ENCODE measurements at places on chromosomes 1 and 21.

DNA sequence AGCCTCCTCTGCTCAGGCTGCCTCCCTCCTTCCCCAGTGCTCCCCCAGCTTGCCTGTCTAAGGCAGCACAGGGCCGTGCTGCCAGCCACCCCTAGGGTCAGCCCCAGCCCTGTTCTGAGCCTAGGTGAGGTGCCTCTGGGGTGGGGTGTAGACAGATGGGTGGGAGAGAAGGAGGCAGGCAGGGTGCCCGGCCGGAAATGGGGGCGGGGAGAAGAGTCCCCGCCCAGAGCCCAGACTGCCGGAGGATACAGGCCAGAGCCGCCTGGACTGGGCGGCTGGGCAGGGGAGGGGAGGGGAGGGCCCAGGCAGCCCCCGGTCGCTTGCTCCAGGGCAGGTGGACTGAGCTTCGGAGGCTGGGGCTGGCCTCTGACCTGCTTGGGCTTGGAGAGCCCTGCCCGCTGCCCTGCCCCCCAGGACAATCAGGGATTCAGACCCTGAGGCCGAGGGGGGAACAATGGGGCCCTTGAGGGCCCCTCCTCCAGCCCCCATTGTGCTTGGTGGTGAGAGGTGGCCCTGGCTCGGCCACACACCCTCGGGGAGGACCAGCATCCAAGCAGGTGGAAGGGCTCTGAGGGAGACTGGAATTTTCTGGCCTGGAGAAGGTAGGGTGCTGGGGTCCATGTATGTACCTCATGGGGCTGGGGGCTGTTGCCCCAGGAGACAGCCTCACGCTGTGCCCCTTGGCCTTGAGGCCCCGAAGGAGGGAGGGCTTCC is at the start of gene GJC2:
Gene GJC2, plus strand, starts transcription at position 525 of the 714 bp plus-strand sequence. CDS start 7,829 bp downstream, outside the sequence.
- DNase-seq, result no peak

GRCh38 chr1:53617851-53618499 is 121.0 kb downstream of the GLIS1 start:
- DNase-seq, result no peak

GRCh38 chr1:201406831-201407406 is 7.8 kb upstream of the LAD1 start:
- DNase-seq, result no peak

- DNase-seq, result no peak
Measured at GRCh38 chr1:213986020-213986924, 1.5 kb upstream of the PROX1 start.

DNA sequence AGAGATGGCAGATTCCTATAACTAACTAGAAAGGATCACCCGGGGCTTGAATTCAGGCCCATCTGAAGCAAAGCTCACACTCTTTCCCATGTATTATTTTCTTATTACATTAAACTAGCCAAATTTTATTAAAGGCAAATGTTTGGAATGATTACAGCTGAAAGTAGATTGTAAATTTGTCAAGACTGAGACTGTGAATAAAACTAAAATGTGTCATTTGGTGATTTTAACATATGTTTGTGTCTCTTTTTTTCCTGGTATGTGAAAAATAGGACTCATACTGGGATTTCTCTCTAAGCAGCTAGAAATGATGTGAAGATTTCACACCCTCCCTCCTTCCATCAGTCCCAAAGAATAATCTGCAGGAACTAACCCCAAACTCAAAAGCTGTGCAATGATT is 19.1 kb upstream of the KIAA0040 start:
- DNase-seq, result no peak

DNA sequence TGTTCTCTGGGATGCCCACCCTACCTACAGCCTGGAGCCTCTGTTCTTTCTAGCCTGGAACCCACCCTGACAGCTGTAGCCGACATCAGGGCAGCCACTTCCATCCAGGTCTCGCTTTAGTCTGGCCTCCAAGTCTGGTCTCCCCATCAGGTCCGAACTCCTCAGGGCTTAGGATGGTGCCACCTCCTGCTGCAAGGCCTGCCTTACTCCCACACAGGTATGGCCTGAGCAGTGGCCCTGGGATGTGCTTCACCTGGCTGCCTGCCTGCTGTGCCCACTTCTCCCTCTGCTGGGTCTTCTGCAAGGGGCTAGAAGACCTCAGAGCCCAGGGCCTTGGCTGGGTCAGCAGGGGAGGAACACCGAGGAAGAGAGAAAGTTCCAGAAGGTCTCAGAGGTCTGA is 35.7 kb upstream of the MAGOH start:
- DNase-seq, result no peak

- DNase-seq, result no peak
Measured at GRCh38 chr1:174090471-174090870, 68.3 kb upstream of the RC3H1 start.

DNA sequence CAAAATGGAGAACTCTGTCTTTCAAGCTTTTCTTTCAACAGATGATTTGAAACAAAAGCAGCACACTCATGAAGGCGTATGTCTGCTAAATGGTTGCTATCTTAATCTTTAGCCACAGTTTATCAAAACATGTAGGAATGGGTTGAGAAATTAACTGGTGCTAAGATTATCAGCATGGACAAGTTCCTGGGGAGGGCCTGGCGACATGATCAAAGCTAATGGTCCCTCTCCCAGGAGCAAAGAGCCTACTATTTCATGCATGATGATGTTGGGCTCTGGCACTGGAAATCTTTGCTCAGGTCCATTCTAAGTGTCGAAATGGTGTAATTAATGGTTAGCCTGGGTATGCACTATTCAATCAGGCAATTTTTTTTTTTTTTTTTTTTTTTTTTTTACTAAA is 91.7 kb downstream of the SLC45A1 start:
- DNase-seq, result no peak

- DNase-seq, result peak; percentile 92
Measured at GRCh38 chr1:112904071-112904830, 51.7 kb downstream of the SLC16A1 start.

DNA sequence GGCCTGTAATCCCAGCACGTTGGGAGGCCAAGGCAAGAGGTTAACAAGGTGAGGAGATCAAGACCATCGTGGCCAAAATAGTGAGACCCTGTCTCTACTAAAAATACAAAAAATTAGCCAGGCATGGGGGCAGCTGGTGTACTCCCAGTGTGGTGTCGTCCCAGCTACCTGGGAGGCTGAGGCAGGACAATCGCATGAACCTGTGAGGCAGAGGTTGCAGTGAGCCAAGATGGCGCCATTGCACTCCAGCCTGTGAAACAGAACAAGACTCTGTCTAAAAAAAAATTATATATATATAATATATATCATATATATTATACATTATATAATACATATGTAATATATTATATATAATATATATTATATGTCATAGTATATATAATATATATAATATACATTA is 249.2 kb upstream of the TPTE start:
- DNase-seq, result no peak

DNA sequence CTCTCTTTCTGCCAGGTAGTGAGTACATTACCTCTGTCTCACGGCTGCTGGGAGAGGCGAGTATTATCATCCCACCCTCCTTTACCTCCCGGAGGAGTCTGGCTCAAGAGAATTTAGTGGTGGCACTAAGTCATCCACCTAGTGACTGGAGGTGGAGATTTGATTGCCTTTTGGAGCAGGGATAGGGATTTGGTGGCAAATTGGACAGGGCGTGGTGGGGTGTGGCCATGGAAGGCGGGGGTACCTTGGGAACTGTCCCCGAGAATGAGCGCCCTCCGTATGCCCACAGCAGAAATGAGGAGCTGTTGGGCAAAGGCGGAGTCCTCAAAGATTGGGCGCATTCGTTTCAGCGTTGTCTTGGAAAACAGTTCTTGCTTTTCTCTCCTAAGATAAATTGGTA is 32.1 kb upstream of the HMGN1 start:
- no peak for DNase-seq

- DNase-seq, result no peak
Measured at GRCh38 chr1:91381844-91382243, 22.8 kb downstream of the HFM1 start.

GRCh38 chr21:15631342-15631741 is 98.4 kb upstream of the USP25 start:
- no peak for DNase-seq

GRCh38 chr21:44779417-44780136 is 22.0 kb downstream of the UBE2G2 start:
- DNase-seq, result no peak

DNA sequence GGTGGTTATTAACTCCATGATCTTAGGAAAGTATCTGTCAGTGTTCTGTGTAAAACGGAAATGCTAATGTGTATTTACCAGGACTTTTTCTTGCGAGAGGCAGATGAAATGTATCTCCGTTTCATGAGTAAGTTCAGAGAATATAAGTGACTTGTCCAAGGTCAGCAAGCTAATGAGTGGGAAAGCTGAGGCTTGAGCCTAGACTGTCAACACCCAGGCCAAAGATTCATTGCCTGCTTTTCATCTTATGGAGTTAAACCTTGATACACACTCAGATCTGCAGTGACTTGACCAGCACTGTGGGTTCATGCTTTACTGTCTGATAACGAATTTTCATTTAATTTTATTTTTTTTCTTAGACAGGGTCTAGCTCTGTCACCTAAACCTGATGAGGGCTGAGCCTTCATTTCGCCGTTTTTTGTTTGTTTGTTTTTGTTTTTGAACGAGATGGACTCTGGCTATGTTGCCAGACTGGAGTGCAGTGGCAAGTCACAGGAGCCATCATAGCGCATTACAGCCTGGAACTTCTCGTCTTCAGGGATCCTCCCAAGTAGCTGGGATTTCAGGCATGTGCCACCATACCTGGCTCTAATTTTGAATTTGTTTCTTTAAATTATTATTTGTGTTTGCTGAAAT is 918 bp upstream of the JTB start:
- DNase-seq, result no peak

GRCh38 chr1:167158813-167159275 is 61.8 kb upstream of the POU2F1 start:
- DNase-seq, result no peak

Data from keratinocyte (primary cell).